ENCODE measurements at places on chromosomes 6 and 20.

- no peak for DNase-seq
Observed at GRCh38 chr6:105482227-105482844, 79.5 kb upstream of the PREP start.

DNA sequence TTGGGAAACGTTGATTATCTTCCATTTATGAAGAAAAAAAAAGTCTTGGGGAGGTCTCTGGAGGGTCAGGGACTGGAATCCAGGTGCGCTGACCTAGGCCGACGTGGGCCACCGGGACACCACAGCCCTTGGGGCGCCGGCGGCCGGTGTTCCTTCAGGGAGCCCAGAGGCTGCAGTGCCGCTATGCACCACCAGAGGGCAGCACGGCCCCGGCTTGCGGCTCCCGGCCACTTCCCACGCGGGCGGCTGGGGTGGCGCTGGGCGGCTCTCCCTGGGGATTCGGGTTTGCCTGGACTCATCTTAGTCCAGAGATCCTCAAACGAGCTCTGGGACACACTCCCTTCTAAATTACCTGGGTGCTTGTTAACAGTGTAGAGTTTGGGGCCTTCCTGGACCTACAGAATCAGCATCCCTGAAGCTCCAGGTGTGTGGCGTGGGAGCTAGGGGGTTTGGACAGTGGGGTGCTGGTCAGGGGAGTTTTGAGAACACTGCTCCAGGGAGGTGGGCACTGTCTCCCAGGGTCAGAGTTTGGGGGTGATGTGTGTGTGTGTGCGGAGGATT, 23.0 kb upstream of the GTSF1L start:
- no peak for DNase-seq

GRCh38 chr20:37933786-37934633, 31.1 kb downstream of the VSTM2L start:
- DNase-seq = no peak

DNA sequence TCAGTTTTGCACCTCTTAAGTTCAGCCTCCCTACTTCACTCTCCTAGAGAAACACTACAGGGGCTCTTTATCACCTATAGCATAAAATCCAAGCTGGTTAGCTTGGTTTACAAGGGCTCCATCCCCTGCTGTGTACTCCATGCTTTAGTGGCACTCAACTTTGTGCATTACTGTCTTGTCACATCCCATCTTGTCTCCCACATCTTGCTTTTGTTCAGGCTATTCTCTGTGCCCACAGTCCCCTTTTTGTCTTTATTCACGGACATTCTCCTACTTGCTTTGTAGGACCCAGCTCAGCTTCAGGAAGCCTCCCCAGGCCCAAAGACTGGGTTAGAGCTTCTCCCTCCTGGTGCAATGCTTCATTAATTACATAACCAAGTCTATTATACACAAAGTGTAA, 107.9 kb upstream of the SPACA1 start:
- DNase-seq = no peak

DNA sequence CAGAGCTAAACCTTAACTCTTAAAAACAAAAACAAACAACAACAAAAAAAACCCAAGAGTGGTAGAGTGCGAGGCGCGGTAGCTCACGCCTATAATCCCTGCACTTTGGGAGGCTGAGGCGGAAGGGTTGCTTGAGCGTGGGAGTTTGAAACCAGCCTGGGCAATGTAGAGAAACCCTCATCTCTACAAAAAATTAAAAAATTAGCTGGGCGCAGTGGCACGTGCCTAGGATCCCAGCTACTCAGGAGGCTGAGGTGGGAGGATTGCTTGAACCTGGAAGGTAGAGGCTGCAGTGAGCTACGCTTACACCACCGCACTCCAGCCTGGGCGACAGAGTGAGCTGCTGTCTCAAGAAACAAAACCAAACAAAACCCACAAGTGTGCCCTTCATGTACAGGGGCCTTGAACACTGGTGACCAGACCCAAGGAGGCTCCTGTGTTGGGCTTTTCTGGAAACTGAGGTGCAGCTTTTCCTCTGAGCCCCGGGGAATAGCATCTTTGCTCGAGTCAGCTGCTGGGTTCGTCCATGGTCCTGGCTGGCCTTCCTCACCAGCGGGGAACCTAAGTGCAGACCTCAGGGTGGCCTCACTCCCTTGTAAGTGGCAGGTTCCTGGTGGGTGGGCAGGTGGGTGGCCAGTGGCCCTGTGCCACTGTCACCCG, 39.9 kb downstream of the PYGB start:
- no peak for DNase-seq

DNA sequence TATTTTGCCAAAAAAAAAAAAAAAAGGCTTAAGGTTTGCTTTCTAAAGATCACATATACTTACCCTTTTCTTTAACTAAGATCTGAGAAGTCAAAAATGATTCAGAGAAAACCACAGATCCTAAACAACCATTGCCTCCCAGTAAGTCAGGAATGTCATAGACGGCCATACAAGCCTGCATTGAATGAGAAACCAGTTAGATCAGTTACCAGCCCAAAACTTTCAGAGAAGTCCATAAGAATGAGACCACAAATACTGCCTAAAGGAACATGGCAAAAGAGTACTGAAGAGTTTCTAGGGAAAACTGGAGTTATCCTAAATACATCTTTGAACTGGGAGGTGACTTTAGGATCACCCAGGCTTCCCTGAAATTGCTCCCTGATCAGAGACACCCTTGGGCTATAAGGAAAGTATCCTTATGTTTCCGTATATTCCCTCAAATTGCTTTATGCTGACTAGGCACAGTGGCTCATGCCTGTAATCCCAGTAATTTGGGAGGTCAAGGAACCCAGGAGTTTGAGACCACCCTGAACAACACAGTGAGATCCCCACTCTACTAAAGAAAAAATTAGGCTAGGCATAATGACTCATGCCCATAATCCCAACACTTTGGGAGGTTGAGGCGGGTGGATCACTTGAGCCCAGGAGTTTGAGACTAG, 79.4 kb upstream of the SLC4A11 start:
- DNase-seq = no peak

GRCh38 chr20:44736170-44737021, 9.3 kb upstream of the KCNK15 start:
- DNase-seq = no peak

DNA sequence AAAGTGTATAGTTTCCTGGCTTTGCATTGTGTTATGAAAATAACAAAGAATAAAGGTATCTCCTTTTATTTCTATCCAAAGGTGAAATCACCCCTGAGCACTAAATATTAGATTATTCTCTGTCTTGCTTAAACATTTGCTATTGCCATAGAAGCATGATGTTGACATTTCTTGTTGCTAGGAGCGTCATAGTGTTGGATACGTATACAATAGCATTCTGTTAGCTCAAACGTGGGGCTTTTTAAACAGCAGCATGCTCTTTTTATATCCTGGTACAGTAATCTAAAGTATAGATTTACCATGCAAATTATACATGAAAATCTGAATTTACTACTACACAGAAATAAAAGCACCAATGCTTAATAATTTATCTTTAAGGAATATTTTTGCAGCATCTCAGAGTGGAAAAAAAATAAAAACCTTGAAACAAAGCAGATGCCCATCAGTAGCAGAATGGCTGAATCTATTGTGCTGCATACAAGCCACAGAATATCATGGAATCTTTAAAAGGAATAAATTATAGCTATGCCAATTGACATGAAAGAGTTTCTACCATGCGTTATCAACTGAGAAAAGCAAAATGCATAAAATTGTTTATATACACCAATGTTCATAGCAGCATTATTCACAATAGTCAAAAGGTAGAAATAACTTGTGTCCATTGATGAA, 9.6 kb upstream of the HSF2 start:
- no peak for DNase-seq

DNA sequence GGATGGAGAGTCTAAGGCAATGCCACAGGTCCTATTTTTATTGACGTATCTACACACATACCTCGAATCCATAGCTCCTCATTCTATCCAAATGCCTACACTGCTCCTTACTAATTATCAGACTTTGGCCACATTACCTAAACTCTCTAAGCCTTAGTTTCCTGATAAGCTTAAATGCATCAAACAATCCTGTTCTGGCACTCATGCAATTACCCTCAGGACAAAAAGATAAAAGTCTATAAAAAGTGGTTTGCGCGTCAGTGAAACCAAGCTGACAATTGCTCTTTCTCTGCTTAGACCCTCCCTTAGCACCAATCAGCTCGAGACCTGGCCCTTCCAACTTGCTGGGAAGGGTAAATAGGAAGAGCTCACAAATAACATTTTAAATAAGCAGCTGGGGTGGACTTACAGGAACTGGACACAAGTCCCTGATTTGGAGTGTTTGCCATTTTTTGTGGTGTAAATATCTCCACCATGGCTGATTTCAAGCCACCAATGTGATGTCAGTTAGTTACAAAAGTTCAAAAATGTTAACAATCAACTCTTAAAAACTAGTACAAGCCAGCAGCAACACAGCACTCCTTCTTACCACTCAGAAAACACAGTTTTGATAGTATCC, 7.2 kb upstream of the PLEKHG1 start:
- DNase-seq = no peak

DNA sequence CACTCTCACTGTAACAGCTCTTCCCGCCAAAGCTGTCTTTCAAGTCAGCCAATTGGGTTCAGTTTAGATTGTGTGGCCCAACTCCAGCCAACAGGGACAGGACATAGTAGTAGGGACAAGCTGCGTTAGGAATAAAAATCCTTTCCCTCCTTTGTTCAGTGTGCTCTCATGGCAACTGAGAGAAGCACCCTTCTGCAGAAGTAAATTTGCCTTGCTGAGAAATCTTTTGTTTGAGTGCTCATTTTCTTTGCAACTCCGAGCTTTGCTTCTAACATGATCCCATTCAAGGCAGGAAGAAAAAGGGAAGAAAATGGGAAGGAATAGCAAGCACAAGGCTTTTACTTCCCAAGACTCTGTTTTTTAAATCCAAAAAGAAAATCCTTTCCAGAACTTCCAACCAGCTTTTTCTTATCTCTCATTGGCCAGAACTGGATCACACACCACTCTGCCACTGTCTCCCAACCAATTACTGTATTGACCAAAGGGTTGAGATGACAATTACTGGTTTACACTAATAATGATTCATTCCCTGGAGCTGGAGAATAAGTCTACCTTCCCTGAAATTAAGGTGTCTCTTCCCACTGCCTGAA, 52.7 kb downstream of the STX11 start:
- DNase-seq = no peak

GRCh38 chr6:110342759-110343158, 15.4 kb downstream of the METTL24 start:
- no peak for DNase-seq

DNA sequence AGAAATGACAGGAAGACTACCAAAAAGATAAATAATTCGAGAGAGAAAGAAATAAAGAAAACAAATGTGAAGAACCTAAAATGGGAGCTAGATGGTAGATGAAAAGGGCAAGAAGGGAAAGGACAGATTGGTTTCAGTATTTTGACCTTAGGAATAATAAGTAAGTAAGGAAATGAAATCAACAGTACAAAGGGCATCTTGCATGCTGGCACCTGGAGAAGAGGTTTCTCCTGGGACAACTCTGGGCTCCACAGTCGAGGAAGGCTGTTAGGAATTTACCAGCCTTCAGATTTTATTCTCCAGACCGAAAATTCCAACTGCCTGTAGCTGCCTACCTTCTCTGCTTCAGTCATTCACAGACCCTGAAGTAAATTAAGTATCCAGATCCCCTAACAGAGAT, 80.5 kb downstream of the SMLR1 start:
- no peak for DNase-seq

DNA sequence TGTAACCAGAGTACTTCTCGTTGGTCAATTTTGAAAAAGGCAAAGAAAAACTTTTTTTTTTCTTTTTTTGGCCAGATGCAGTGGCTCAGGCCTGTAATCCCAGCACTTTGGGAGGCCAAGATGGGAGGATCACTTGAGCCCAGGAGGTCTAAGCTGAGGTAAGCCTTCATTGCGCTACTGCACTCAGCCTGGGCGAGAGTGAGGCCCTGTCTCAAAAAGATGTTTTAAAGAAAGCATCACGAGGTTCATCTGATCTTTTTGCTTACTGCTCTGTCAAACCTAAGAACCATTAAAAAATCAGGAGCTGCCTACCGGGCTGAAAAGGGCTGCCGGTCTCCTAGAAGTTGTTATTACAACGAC, 607 bp downstream of the LYRM2 start:
- DNase-seq = no peak

- DNase-seq = no peak
Observed at GRCh38 chr6:143482593-143482992, 28.9 kb downstream of the FUCA2 start.

- DNase-seq = no peak
Observed at GRCh38 chr20:21510414-21511384, 3.2 kb downstream of the NKX2-2 start.

DNA sequence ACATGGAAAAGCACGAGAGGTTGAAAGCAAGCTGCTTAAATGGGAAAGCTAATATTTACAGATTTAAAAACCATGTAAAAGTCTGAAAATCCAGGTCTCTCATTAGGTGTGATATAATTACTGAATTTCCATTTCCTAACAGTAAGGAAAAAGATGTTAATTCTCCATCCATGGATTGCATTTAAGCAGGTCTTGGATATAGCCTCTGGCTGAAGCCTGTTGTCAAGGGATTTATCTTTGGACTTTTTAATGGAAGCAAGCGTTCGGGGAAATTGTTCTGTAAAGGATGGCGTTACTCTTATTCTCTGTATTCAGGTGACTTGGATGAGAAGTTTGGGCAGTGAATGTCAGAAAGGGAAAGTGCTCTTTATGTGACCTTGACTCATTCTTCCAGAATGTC, 233.8 kb downstream of the SLC24A3 start:
- DNase-seq = no peak

DNA sequence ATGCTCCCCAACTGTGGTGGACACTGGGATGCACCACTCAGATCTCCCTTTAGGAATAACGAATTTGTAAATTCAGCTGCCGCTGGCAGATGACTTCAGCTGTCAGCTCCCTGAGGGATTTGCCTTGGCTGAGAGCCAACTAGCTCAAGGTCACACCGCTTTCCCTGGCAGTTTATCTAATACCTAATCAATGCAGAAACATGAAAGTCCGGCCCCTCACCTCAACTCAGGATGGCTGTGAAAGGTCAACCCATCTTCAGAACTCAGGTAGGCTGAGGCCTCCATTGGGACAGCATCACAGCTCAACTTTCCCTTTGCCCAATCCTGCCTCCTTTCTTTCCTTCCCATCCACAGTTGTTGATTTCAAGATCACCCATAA, 22.8 kb upstream of the SCGN start:
- DNase-seq = no peak

- DNase-seq = no peak
Observed at GRCh38 chr6:28981431-28981832, 23.7 kb downstream of the ZNF311 start.
